RWPE1 (cell line): ENCODE measurements at places on chromosomes 11 and 22.

DNA sequence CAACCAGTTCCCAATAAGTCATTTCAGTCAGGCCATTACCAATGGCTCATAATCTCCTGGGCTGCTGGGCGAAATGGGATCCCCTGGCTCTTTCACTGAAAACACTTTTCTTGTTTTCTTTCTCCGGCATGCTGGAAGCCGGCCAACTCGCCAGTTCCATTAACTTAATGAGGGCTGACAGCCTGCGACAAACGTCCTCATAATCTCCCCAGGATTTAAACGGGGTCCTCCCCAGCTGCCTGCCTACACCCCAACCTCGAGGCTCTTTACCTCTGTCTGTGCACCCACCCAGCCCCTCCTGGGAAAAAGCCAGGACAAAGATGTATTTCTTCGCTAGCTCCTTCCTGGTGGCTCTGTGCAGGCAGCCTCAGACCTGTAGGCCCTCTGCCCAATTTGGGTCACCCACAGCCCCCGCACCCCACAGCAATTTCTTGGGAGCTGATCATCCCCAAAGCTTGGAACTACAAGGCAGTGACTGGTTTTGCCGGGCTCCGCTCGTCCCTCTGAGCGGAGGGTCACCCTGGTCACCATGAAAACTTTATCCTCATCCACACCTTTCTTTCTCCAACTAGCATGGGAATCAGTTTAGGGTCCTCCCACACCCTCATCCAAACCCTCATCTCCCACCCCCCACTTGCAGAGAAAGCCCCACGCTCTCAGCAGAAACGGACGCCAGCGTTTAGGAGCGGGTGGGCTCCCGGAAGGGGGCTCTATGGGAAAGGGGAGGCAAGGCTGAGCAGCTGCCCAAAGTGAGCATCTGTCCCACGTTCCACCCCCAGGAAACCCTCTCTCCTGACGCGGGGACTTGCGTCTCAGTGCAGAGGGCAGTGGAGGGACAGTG, 51.1 kb upstream of the KCNQ1OT1 start:
- no peak for DNase-seq

GRCh38 chr22:25714739-25715138, 27.2 kb upstream of the MYO18B start:
- no peak for DNase-seq

GRCh38 chr11:61297746-61298145, 2.6 kb upstream of the VWCE start:
- DNase-seq, result peak; percentile 74

DNA sequence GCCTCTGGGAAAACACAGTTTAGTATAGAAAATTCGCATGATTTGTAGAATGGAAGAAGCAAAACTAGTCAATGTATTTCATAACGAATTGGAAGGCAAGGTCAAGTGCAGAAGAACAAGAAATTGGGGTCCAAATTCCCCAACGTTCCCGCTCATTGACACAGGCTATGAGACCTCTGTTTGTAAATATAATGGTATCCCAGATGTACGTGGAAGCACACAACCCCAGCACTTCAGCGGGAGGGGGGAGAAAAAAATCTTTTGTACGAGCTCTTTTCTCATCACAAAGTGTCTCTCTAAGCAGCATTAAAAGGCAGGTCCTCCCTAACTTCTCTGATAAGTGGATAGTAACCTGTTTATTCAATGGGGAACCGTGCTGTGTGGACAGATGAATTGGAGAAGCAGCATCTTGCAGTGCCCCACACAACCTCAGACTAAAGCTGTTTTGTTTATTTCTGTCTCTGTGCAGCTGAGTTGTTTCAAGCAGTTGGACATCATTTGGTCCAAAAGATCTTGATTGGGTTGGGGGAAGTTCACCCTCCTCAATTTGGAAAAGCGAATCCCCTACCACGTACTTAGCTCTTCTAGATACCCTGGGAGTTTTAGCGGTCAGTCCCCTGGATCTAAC, 1.1 kb upstream of the GAB2 start:
- DNase-seq, result no peak

GRCh38 chr11:97815667-97816066, 1205.1 kb upstream of the CNTN5 start:
- DNase-seq, result no peak

DNA sequence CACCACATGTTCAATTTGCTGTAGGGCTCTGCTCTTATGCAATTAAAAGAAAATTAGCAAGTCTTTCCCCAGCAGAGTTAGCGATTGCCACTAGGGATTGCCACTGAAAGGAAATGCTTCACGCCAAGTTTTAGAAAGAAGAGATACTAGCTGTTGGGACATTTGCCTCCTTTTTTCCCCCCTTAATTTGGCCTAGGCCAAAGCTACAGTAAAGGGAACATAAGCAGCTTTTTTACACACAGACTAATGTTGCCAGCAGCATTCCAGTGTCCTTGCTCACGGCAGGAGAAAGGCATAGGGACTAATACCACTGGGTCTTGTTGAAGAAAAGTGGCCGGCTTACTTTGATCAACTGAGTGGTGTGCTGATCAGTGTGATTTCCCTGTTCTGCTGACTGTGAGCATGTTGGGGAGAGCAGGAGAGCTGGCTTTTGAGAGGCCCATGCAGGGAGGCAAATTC, 71.2 kb downstream of the PHF21A start:
- DNase-seq, result peak; percentile 68

GRCh38 chr11:8035200-8035855, 45.7 kb upstream of the TUB start:
- DNase-seq, result no peak

DNA sequence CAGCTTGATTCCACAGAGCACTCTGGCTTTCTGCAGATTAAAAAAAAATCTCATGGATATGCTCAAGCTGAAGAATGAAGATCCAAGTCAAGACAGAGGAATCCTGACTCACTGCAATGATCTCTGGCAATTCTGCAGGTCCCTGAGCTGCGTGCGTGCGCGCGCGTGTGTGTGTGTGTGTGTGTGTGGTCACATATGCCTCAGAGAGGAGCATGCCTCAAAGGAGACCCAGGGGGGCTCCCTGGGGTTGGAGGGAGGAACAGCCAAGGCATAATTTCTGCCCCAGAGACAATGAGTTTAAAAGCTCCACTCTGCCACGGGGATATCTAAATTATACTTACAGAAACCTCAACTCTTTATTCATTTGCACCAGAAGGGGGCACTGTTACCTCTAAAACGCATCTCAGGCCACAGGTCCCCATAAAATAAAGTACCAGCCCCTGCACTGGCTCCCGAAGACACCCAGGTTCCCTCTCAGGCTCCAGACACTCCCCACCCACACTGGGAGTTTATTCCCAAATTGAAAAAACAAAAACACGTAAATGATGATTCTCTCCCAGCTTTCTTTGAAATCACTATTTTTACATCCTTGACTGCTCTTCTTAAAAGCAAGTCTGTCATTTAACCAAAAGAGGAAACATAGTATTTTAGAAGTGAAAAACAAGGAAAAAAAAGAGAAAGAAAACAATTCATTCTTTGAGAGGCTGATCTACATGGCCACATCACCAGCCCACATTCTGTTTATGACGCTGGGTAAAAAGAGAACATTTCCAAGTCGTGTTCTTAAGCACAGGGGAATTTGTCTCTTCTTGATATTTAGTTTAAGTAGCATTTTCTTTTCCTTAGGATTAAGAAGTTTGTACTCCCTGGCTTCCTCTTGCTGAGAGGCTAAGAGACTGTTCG, 401.0 kb downstream of the LARGE1 start:
- no peak for DNase-seq

DNA sequence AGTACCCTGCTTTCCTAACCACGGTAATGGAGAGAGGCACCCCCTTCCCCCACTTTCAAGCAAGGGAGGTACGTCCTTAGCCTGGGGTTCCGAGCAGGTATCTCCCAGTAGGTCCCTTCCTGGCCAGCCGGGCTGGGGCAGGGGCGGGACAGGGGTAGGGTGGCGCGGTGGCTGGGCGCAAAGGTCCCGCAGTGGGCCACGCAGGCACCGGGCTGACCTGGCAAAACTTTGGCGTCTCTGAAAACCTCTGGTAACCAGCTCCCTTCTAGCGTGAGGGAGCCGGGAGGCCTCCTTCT, 323 bp upstream of the P2RY2 start:
- DNase-seq, result no peak

DNA sequence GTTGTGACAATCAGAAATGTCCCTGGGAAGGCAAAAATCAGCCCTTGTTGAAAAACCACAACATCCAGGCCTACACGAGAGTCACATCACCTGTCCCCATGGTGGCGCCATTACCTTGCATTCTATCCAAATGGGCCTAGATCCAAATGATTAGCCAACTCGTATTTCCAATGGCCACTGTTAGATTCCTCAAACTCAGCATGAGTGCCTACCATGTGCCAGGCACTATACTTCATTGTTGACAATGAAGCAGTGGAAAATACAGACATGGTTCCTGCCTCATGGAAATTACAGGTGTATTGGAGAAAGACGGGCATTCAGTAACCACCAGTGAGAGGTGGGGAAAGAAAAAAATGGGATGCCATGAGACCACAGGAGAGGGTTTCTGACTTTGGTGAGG, 29.8 kb upstream of the CREB3L1 start:
- peak; percentile 55 for DNase-seq

DNA sequence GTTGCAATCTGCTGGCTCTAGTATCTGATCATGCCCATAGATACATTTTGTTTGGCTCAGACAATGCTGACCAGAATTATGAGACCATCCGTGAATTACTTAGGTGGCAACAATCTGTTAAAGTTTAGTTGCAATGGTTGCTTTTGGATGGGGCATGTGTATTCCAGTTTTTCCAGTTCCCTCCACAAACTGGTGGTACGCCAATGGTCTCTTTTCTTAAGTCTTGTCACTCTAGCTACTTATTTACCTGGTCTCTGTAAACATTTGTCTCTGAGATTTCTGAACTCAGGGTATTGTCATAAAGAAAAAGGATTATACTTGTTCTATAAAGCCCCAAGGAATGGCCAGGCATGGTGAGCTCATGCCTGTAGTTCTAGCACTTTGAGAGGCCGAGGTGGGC, 65.9 kb downstream of the PGR start:
- DNase-seq, result no peak

- no peak for DNase-seq
Measured at GRCh38 chr11:69209421-69210309, 53.9 kb downstream of the SMIM38 start.

DNA sequence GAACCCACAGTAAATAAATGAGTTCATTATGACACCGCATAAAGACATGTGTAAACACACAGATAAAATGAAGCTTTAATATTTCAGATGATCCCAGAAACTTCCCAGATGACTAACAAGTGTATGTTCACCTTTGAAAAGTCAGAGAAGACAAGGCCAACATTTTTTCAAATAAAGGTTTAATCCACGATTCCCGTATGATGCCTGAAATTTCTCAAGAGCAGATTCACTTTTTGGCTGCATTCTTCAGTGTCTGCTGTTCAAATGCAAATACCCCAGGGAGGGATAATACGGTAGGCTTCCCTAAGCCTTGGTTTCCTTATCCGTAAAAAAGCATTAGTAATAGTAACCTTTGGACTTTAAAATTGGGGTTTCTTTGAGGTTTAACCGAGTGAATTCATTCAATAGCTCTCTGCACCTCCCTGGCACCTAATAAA, 62.5 kb downstream of the SYTL2 start:
- DNase-seq, result no peak

DNA sequence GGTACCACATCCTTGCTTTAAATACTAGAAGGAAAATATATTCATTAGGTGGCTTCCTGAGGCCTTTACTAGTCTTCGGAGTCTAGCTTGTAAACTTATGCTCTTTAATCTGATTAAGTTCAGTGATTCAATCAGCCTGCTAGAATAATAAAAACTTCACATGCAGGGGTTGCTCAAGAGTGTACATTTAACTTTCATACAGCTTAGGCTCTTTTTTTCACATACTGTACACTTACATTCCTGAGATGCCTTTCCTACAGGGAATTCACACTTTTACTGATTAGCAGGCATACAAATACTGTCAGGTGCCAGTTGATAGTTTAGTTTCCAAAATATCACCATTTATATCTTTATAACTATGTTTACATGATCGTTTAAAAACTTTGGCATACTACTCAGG, 3.2 kb upstream of the ANO5 start:
- no peak for DNase-seq

DNA sequence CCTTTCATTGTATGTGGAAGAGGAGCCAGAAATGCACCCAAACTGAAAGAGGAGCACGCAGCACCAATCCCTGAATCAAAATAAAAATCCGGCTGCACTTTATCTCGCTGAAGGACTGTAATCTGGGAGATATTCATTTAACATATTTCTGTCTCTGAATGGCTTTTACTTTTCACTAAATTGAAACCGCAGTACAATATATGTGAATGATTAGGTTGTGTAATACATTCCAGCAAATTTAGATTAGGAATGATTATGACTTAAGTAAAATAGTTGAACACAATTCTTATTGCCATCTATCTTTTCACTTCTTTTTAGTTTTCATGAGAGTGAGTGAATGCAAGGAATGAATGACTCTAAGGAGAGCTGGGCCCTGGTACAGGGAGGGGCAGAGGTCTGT, 232.1 kb downstream of the ST3GAL4 start:
- no peak for DNase-seq

DNA sequence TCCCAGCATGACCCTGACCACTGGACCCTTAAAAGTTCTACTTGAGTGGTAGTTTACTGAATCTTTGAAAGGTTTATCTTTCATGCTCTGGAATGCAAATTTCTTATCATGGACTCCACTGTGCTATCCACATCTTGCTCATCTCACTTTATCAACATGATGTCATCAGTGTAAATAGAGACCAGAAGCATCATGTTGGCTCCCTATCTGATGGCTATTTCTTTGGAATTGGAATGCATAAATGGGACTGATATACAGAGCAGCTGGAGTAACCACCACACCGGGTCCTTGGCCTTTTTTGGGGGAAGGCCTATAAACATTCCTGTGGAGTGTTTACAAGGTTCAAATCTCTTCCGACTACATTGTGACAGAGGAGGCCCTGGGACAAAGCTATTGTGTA, 74.1 kb upstream of the CEP126 start:
- no peak for DNase-seq

DNA sequence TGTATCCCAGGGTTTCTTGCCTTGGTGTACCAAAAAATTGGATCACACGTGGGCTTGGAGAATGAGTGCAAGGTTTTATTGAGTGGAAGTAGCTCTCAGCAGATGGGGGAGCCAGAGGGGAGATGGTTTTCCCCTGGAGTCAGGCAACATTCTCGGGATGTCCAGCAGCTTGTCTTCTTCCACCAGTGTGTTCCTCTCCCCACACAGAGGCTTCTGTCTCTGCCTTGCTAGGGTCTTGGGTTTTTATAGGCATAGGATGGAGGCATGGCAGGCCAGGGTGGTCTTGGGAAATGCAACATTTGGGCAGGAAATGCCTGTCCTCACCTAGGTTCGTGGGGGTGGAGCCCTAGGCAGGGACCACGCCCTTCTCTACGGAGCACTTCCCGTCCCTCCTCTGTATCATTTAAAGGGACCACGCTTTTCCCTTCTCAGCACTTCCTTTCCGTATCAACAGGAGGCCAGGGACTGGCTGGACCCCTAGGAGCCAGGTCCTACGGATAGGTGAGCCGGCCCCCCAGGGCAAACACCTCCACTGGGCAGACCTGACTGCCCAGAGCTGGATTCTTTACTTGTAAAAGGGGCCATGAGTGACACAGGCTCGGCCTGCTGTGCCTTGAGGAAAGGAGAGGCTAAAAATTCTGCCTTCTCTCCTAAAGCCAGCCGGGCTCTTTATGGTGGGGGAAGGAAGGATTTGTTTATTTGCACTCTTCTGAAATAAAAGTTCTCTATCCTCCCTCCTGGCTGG, 55.3 kb upstream of the CCDC188 start:
- peak; percentile 52 for DNase-seq

- no peak for DNase-seq
Measured at GRCh38 chr11:17605651-17606122, 58.6 kb downstream of the OTOG start.

- no peak for DNase-seq
Measured at GRCh38 chr11:70731271-70732022, 333.1 kb downstream of the CTTN start.

- DNase-seq, result no peak
Measured at GRCh38 chr11:87444993-87445392, 407.3 kb downstream of the TMEM135 start.
